T-helper 22 cell (primary cell): ENCODE measurements at places on chromosomes 12 and 14.

GRCh38 chr14:76759589-76759988, 1.7 kb upstream of the VASH1 start:
- DNase-seq, result no peak

DNA sequence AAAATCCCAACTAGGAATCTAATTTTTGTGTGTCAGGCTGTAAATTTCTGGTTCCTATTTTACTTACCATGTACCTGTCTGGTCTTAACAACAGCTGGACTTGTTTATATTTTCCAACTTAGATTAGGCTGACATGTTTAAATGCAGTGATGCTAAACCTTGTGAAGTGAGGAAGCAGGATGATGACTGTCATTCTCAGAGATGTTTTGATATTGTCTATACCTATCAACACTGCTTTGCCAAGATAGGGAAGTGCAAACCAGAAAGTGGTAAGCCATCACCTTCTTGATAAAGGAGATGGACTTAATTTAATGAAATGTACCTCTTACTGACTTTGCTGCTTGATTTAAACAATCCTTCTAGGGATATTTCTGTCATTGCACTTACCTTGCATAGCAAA, 2.1 kb downstream of the BICD1 start:
- no peak for DNase-seq

GRCh38 chr12:66361703-66362102, 59.4 kb downstream of the HELB start:
- DNase-seq, result no peak

GRCh38 chr12:24898606-24899005, 50.3 kb downstream of the BCAT1 start:
- no peak for DNase-seq

DNA sequence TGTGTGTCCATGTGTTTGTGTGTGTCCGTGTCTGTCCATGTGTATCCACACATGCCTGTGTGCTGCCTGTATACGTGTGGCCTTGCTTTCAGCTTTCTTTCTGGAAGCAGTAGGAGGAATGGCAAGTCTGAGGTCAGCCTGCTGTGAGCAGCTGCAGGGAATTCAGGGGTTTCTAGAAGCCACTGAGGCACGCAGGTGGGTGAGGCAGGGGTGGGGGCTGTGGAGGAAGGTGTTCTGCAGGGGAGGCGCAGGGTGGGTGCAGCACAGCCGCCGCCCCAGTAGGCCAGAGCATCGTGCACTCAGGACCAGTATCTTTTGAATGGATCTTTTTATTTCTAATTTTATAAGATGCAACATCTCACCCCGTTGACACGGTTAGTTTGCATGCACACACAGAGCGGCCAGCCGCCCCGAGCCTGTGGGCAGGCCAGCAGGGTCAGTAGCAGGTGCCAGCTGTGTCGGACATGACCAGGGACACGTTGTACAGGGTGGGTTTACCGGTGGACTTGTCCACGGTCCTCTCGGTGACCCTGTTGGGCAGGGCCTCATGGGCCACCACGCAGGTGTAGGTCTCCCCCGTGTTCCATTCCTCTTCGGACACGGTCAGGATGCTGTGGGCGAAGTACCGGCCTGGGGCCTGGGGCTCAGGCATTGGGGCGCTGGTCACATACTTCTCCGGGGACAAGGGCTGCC, 327.7 kb downstream of the TMEM121 start:
- no peak for DNase-seq

- no peak for DNase-seq
Measured at GRCh38 chr14:34502001-34502400, 37.5 kb downstream of the EAPP start.

GRCh38 chr14:93051600-93052546, 63.9 kb downstream of the ITPK1 start:
- no peak for DNase-seq

DNA sequence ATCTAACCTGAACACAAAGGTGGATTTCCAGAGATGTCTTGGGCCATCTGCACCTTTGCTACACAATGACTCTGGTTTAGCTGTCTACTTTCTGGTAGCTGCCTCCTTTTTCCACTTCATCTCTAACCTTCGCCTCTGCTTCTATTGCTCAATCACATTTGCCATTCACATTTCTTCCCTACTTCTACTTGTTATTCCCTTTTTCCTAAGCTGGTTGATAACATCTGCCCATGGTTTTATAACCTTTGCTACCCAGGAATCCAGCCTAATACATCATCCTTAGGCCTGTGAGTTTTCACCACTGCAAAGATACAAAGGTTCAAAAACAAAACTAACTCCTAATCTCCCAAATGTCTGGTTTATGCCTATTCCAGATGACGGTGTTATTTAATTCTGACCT, 13.2 kb downstream of the SPPL3 start:
- no peak for DNase-seq

DNA sequence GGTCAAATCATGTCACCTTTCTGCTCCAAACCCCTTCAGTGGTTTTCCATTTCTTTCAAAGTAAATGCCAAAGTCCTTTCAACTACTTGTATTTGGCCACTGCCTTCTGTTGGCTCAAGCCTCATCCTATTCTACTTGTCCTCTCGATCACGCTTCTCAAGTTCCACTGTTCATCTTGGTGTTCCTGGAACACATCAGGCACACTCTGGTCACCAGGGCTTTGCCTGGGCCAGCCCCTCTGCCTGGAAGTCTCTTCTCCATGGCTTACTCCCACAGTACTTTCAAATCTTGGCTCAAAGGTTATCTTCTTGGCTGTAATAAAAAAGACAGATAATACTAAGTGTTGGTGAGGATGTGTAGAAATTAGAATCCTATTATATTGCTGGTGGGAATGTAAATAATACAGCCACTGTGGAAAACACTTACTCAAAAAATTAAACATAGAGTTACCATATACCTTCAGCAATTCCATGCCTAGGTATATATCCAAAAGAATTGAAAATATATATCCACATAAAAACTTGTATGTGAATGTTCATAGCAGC, 17.3 kb upstream of the PPFIBP1 start:
- DNase-seq, result no peak

- no peak for DNase-seq
Measured at GRCh38 chr12:19003987-19004619, 125.4 kb upstream of the PLEKHA5 start.

DNA sequence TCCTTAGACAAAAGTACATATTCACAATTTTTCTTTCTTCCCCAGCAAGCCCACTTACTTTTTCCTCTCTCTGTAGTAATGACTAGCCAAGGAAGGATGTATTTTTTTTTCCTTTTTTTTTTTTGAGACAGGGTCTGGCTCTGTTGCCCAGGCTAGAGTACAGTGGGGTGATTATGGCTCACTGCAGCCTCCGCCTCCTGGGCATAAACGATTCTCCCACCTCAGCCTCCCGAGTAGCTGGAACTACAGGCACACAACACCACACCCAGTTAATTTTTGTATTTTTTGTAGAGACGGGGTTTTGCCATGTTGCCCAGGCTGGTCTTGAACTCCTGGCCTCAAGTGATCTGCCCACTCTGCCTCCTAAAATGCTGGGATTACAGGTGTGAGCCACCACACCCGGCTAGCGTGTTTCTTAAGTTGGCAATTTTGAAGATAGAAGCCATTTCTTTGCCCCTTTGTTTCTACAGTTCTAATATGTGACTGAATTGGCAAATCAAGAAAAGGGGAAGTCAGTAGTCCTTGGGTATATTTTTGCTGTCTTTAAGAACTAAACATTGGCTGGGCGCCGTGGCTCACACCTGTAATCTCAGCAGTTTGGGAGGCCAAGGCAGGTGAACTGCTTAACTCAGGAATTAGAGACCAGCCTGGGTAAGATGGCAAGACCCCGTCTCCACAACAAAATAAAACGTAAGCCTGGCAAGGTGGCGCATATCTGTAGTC, 3.2 kb upstream of the NACA start:
- no peak for DNase-seq

DNA sequence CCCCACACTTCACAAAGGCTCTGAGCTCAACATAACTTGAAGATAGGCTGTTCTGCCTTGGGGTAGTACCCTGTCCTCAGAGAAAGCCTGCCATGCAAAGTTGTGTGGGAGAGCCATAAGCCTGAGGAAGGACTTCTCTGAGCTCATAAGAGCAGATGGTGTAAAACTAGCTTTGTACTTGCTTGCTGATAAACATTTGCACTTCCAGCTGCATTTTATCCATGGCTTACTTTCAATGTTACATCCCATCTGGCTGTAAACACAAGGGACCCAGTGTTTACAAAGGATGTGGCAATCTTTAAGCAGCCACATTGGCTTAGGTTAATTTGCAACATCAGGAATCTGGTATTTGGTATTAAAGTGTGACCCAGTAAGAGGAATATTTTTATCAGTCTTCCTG, 258.1 kb downstream of the IPO8 start:
- DNase-seq, result no peak

DNA sequence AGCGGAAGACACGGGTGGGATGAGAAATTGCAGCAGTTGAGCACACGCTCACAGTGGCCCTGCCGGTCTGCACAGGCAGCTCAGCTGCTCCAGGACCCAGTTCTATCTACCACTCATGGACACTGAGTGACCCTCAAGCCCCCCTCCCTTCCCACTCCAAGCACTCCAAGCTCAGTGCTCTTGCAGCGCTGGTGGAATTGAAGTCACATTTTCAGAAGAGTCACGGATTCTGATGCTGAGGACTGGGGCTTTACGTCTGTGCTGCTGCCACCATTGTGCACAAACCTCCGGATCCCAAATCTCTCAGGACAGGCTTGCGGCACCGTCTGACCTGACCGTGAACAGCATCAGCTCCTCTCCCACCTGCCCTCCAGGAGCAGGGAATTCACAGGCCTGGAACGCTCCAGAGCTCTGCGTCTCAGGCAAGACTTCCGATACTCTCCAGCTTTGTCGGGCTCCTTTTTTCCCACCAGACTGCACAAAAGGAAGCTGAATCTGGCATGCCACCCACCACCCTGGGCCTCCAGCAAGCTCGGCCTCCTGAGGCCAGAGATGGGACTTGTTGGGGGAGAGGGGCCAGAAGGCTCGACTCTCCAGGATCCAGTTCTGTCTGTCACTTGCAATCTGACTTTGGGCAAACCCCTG, 213.1 kb upstream of the RTL1 start:
- DNase-seq, result no peak

DNA sequence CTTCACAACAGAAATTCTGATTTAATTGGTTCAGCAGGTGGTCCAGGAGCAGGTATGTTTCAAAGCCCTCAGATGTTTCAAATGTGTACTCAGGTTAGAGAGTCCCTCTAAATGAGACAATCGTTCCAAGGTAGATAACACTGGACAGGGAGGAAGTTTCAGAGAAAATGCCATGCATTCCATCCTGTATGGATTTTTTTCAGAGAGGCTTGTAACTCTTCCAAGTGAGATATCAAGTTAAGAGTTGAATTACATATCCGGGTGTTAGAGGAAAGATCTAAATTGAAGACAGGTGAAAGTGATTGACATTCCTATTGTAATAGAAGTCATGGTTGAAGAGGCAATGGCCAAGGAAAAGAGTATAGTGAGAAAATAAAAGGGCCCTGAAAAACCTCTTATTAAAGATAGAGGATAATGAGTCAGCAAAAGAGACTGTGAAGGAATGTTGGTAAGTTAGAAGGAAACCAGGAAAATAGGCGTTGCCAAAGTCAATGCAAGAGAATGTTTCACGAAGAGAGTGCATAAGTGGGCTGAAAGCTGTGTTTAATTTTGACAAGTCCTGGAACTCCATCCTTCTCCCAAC, 105.8 kb downstream of the BMP4 start:
- no peak for DNase-seq

DNA sequence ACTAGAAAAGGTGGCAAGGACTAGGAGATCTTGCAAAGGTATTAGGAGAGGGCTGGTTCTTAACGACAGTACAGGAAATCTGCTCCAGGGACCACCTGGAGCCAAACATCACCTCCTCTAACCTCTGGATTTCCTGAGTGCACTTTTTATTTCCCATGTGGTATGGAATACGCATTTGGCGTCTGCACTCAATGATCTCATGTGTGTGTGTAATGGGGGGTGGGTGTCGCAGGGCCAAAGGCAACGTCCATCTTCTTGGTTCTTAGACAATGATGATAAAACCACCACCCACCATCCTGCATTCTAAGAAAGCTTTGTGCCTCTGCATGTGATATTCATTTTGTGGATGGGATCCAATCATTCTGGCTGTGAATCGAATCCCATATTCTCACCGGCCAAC, 68.8 kb downstream of the CLMN start:
- no peak for DNase-seq

DNA sequence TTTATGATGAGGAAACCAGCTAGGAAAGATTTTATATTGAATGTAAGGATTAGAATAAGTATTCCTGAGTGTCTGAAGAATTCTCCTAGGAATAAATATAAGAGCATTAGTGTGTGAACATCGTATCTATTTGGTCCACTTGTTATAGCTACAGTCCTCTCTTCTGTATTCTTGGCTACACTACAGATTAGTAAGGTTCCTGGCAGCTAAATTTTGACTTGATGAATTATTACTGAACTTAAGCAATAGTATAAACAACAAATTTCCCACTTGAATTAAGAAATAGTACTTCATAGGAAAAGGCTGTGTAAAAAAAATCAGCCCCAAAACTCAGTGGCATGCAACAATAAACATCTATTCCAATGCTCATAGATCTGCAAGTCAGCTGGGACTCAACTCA, 138.4 kb upstream of the G2E3 start:
- no peak for DNase-seq

DNA sequence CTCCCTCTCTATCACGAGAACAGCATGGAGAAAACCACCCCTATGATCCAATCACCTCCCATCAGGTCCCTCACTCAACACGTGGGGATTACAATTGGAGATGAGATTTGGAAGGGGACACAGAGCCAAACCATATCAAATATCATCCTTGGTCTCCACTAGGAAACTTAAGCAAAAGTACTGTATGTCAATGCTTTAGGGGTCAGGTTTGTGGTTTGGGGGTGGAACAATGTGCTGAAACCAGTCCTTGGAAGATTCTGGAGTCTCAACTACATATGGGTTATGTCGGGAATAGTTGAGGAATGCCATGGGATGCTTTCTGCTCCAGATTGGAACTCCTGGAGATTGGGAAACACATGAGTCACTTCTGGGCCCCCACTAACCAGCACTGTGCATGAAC, 48.3 kb upstream of the CCDC63 start:
- no peak for DNase-seq

DNA sequence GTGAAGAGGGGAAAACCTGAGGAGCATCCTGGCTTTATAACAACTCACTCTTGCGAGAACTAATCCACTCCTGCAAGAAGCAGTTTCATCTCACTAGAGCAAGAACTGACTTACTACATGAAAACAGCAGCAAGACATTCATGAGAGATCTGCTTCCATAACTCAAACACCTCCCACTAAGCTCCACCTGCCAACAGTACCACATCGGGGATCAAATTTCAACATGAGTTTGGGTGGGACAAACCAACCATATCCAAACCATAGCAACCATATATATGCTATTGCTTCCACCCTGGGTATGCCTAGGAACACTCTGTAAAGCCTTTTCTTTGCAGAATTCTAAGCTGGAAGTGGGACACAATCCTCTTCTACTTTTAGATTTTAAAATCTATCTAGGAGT, 13.9 kb upstream of the AVPR1A start:
- no peak for DNase-seq

DNA sequence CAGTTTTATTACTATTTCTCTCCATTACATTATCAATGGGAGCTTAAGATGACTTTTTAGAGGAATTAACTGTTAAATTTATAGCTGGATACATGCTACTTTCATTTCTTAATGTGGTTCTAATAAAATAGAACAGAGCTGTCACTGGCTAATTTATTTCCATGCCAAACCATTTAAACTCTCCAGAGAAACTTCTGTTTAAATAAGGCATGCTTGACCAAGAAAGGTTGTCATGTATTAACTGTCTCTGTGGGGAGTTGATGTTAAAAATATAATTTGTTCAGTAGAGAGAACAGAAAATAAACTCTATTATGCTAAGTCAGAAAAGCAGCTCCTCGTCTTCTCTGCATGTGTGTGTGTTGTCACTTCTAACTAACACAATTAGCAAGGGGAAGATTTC, 447.4 kb downstream of the SLC16A7 start:
- no peak for DNase-seq
